ENCODE measurements at places on chromosomes 4 and X. TPM values are rescaled to one million over a fixed set of nuclear protein-coding genes. Genes with fewer than 3 reads are reported as not detected.

GRCh38 chr4:188053302-188053701 lies 56.1 kb downstream of the TRIML2 start:
- no peaks in the 10 kb centered on the region for H3K36me3 ChIP-seq
- DNase-seq, result no peak
- H3K27ac ChIP-seq, result no peak overlapping the region
- H3K4me1 ChIP-seq, result no peaks in the 10 kb centered on the region
- H3K27me3 ChIP-seq, result no peaks in the 10 kb centered on the region

The NWD2 gene
- total RNA-seq, result not detected

GRCh38 chrX:115689931-115690330 lies 129.0 kb downstream of the PLS3 start:
- H3K4me1 ChIP-seq, result peaks cover 5% of the 10 kb centered on the region
- H3K4me3 ChIP-seq, result no peak overlapping the region
- no peaks in the 10 kb centered on the region for H3K36me3 ChIP-seq

DNA sequence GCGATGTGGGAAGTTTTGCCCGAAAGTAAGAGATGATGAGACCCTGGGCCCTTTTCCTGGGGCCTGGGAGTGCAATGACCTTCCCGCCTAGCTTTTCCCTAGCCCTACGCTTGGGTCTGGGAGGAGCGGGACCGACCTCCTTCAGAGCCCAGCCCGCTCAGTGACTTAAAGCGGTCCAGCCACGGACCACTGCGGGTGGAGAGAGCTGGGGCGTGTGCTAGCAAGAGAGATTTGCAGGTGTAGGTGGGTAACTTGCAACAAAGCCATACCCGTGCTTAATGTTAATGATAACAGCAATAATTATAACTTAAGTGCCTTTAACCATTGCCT lies 503 bp upstream of the PDE5A start:
- H3K27ac ChIP-seq, result peak overlapping the region; percentile 51
- H3K36me3 ChIP-seq, result 0 out of 2 replicates have a peak, but pooled peaks cover 7% of the 10 kb centered on the region
- H3K4me3 ChIP-seq, result peak overlapping the region; percentile 62
- peaks cover 38% of the 10 kb centered on the region for H3K4me1 ChIP-seq
- no peak for DNase-seq

- no peak within 1 kb of the TSS for H3K27ac ChIP-seq
- no peak for DNase-seq
- H3K36me3 ChIP-seq, result no peaks in the 10 kb centered on the region
- no peaks in the 10 kb centered on the region for H3K4me1 ChIP-seq
Measured at GRCh38 chrX:135421932-135422809, at the start of gene SMIM10L2A. Gene SMIM10L2A, plus strand, starts transcription at chrX:135421944. Its CDS starts 188 bp downstream, at chrX:135422132.

DNA sequence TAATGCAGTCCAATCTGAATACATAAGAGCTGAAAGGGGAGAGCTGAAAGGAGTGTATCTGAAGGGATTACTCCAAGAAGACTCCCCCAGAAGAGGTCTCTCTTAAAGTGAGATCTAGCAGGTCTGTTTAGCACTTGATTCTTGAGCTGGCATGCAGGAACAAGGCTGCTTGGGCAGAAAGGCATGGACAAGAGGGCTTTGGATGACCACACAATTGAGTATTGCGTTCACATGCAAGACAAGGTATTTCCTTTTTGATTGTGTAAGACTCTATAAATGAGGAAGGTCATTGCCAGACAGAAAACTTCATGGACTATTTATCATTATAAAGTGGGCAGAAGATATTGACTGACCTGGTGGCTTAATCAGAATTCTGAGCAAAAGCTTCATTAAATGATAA lies 145.5 kb upstream of the AFF2 start:
- H3K27me3 ChIP-seq, result no peaks in the 10 kb centered on the region
- H3K36me3 ChIP-seq, result no peaks in the 10 kb centered on the region
- no peak overlapping the region for H3K27ac ChIP-seq
- no peak overlapping the region for H3K4me3 ChIP-seq
- no peaks in the 10 kb centered on the region for H3K4me1 ChIP-seq
- no peak for DNase-seq

The ANAPC4 gene
- total RNA-seq, result 11.7 TPM

The FGF5 gene
- total RNA-seq, result 2.5 TPM

The UGT2A1 gene
- total RNA-seq, result not detected

GRCh38 chr4:109916027-109916409 lies 3.3 kb downstream of the EGF start:
- no peak overlapping the region for H3K27ac ChIP-seq
- no peak overlapping the region for H3K4me3 ChIP-seq
- no peak for DNase-seq
- no peaks in the 10 kb centered on the region for H3K36me3 ChIP-seq
- no peaks in the 10 kb centered on the region for H3K27me3 ChIP-seq

DNA sequence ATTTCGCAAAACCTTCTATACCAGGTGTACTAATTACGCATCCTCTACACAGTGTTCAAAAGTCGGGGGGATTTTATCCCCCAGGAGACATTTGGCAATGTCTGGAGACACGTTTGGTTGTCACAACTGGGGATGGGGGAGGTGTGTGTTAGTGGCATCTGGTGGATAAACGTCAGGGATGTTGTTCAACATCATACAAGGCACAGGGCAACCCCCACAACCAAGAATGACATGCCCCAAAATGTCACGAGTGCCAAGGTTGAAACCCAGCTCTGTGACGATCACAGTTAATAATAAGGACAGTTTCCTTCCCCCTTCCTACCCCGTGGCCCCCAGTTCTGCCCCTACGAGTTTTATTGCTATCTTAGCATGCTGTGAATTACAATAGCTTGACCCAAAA lies 15.9 kb upstream of the SEL1L3 start:
- H3K36me3 ChIP-seq, result no peaks in the 10 kb centered on the region
- no peak for DNase-seq
- no peaks in the 10 kb centered on the region for H3K27me3 ChIP-seq
- H3K27ac ChIP-seq, result no peak overlapping the region

The RAP2C gene
- total RNA-seq, result 20.0 TPM

DNA sequence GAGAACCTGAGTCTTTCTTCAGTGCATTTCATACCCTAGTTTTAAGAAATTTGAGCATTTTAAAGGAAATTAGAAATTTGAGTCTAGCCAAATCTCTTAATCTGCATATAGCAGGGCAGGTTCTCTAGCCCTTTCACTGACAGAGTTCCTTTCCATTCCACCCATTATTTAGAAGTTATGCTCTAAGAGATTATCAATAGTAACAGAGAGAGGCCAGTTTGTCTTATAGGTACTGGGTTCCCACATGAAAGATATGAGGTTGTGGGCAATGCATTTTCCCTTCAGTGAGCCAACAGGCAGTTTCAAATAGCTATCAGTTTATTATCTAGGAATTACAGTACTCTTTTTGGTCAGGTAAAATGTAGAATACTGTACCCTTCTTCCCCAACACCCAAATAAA lies 7.3 kb upstream of the GALNT7 start:
- no peak overlapping the region for H3K27ac ChIP-seq
- H3K36me3 ChIP-seq, result no peaks in the 10 kb centered on the region
- H3K27me3 ChIP-seq, result no peaks in the 10 kb centered on the region
- DNase-seq, result no peak
- H3K4me3 ChIP-seq, result no peak overlapping the region

GRCh38 chr4:54784161-54784671 lies 126.5 kb downstream of the KIT start:
- H3K36me3 ChIP-seq, result no peaks in the 10 kb centered on the region
- no peak overlapping the region for H3K4me3 ChIP-seq

The CXorf65 gene
- not detected for total RNA-seq

GRCh38 chrX:24886916-24887315 lies 128.8 kb downstream of the ARX start:
- no peak overlapping the region for H3K4me3 ChIP-seq
- H3K27me3 ChIP-seq, result no peaks in the 10 kb centered on the region
- no peak for DNase-seq
- H3K4me1 ChIP-seq, result no peaks in the 10 kb centered on the region

DNA sequence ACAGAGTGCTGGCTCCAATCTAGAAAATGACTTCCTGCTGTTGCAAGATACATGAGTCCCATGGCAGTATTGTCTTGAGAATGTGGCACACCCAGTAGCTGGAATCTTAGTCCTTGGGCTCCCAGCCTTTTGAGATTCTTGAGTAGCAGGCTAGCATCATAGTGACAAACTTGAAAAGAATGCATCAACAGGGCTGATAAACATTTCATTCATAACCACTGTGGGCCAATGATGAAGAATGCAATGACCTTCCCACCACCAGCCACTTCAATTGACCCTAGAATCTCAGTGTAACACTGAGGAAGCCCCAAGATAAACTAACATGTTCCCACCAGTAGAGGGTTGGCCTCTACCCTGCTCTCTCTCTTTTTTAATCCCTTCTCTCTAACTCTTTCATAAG lies 329.3 kb downstream of the GBA3 start:
- H3K4me3 ChIP-seq, result no peak overlapping the region
- DNase-seq, result peak; percentile 76
- peak overlapping the region; percentile 96 for H3K27ac ChIP-seq
- H3K27me3 ChIP-seq, result no peaks in the 10 kb centered on the region
- peaks cover 22% of the 10 kb centered on the region for H3K4me1 ChIP-seq

The MAGEA1 gene
- not detected for total RNA-seq

The HTR2C gene
- total RNA-seq, result not detected

DNA sequence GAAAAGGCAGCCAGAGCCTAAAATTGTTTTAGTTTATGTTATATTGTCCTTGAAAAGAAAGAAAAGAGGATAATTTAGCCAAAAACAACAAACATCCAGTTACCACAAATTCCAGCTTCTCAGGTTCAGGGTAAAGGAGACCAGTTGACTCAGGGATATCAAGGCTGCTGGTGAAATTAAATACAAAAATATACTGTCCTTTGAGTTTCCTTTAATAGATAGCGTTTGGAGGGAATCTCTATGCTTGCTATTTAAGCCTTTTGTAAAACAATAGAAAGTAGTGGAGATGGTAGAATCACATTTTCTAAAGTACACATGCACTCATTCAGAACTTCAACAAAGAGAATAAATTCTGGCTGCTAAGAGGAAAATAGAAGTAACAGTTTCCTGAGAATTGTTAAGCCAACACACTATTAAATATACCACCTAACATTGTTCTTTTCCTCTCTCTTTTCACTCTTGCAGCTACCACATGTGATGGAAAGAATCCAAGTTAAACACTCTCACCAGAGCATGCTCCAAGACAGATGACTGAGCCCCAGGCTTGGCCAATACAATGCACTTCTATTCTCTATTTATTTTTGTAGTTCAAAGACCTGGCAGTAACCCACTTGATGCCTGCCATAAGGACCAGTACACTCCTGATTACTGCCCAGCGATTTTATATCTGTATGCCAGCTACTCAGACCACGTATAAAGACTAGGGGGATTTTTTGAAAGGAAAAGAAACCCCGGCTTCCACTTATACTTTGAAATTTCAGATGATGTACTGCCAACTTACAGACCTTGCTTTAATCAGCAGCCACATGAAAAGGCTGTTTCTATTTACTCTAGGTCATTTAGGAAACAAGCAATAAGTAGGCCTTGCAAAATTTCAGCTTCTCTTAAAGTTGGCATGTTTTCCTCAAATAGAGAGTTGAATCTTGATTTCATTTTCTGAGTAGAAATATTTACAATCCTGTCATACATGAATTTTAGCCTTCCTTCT lies 756.9 kb downstream of the FAT4 start:
- H3K36me3 ChIP-seq, result no peaks in the 10 kb centered on the region
- no peak overlapping the region for H3K4me3 ChIP-seq
- peaks cover 14% of the 10 kb centered on the region for H3K4me1 ChIP-seq
- H3K27ac ChIP-seq, result peak overlapping the region; percentile 19
- H3K27me3 ChIP-seq, result no peaks in the 10 kb centered on the region

DNA sequence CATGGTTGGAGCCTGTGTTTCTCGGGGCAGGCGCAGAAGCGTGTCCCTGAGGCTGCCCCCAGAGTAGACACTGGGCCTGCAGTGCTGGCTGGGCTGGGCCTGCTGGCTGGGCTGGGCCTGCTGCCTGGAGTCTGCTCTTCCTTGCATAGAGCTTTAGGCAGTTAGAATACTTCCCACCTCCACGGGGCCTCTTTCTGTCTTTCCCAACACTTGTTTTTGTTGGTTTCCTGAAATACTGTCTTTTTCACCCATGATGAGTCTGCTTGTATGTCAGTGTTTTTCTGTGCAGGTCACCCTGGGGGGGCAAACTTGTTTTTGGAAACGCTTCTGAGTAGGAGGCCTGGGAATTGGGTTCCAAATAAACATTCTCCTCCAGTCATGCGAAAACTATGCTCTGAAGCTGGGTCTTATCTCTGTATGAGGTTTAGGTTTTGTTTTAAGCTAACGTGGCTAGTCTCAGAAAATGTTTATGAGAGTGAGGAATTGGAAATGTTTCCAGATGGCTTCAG lies 32.2 kb downstream of the TRMT44 start:
- peaks cover 40% of the 10 kb centered on the region for H3K36me3 ChIP-seq
- H3K4me1 ChIP-seq, result peaks cover 49% of the 10 kb centered on the region
- H3K4me3 ChIP-seq, result no peak overlapping the region
- peak; percentile 89 for DNase-seq
- peak overlapping the region; percentile 60 for H3K27ac ChIP-seq
- no peaks in the 10 kb centered on the region for H3K27me3 ChIP-seq

The DMD gene
- 8.9 TPM for total RNA-seq

- H3K36me3 ChIP-seq, result no peaks in the 10 kb centered on the region
- DNase-seq, result peak; percentile 14
- no peak overlapping the region for H3K4me3 ChIP-seq
- peaks cover 56% of the 10 kb centered on the region for H3K27me3 ChIP-seq
Measured at GRCh38 chr4:78059524-78059889, 2.4 kb downstream of the FRAS1 start.

DNA sequence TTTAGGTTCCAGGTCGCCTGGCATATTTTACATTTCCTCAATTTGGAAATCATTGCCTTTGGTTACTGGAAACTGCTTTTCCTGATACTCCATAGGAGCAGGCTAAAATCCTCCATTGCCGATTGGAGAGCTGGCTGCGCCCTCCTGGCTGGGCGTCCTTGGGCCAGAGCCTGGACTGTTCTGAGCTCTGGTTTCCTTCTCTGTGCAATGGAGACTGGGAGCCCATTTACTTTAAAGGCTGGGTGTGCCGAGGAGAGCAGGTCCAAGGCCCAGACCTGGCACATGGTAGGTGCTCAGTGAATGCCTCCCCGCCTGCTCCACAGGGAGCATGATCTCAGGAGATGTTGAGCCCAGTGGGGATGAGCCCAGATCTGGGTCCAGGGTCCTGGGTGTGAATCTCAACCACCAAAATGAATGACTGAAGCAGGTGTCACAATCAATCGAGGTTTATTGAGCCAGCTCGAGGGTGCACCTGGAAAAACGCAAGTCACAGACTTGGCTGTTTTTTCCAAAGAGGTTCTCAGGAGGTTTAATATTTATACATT lies 50.0 kb downstream of the EVC start:
- H3K4me3 ChIP-seq, result no peak overlapping the region
- H3K36me3 ChIP-seq, result peaks cover 15% of the 10 kb centered on the region
- no peak overlapping the region for H3K27ac ChIP-seq
- DNase-seq, result no peak
- no peaks in the 10 kb centered on the region for H3K27me3 ChIP-seq

The TMEM255A gene
- total RNA-seq, result not detected

GRCh38 chr4:11632483-11632882 lies 203.8 kb upstream of the HS3ST1 start:
- no peak for DNase-seq
- H3K36me3 ChIP-seq, result no peaks in the 10 kb centered on the region
- no peak overlapping the region for H3K4me3 ChIP-seq
- H3K4me1 ChIP-seq, result no peaks in the 10 kb centered on the region
- no peak overlapping the region for H3K27ac ChIP-seq

GRCh38 chr4:83237591-83237990 lies 47.0 kb downstream of the COQ2 start:
- H3K4me3 ChIP-seq, result no peak overlapping the region
- H3K27me3 ChIP-seq, result no peaks in the 10 kb centered on the region
- H3K36me3 ChIP-seq, result no peaks in the 10 kb centered on the region
- no peak overlapping the region for H3K27ac ChIP-seq
- H3K4me1 ChIP-seq, result peaks cover 7% of the 10 kb centered on the region
- no peak for DNase-seq

The C4orf51 gene
- total RNA-seq, result not detected

The FOXP3 gene
- not detected for total RNA-seq
